MCF 10A (cell line): ENCODE measurements at places on chromosomes 3 and 15.

- no peak for DNase-seq
These were observed 49.9 kb downstream of the TRANK1 start for GRCh38 chr3:36894914-36895313.

- peak; percentile 53 for DNase-seq
These were observed 23.1 kb downstream of the SRGAP3 start for GRCh38 chr3:9226326-9226725.

GRCh38 chr3:102449341-102449740, 14.5 kb downstream of the ZPLD1 start:
- DNase-seq: peak; percentile 13

- DNase-seq: no peak
These were observed 24.6 kb downstream of the CDIN1 start for GRCh38 chr15:36603987-36604386.

DNA sequence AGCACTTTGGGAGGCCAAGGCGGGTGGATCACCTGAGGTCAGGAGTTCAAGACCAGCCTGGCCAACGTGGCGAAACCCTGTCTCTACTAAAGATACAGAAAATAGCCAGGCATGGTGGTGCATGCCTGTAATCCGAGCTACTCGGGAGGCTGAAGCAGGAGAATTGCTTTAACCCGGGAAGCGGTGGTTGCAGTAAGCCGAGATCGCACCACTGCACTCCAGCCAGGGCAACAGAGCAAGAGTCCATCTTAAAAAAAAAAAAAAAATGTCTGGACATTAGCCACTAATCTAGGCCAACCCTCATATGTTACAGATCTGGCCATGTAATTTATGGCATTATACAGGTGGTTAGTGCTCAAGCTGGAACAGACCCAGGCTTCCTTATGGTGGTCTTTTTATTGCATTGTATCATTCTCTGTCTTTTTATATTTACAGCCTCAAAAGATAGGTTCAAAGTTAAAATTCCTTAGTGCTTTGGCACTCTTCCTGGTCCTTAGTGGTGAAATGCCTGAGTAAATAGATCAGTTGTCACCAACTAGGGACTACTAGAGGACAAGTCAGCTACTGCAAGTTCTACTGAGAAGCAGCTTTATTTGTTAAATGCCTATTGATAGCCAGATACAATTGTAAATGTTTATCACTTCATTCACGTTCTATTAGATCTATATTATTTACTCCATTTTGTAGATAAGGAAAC, 16.0 kb downstream of the STARD9 start:
- peak; percentile 28 for DNase-seq

DNA sequence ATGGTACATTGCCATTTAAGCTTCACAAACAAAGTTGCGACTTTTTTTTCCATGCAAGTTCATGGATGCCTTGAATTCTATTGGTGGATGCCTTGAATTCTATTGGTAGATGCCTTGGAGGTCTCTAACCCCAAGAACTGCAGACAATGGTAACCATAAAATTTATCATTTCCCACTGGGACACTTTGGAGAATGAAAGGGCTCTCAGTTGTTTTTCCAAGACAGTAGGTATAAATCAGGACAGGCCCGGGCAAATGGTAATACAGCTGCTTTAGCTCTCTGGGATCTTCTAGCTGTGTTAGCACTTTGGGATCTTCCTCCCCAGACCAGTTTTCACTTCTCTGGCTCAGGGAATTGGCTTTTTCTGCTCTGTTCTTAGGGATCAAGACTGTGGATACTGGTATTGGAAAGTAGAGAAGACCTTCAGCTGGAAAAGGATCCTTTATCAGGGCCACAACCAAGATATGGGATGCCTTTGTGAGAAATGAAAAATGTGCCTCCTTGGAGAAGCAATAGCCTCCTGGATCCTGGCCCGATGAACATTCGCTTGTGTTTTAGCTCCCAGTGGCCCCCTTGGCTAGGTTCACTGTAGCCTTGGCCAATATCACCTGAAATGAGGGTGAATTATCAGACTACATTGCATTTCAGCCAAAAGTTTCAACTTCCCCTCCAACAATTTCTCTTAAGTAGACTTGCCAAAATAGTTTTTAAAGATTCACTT, 8.3 kb downstream of the LRRC3B start:
- no peak for DNase-seq

DNA sequence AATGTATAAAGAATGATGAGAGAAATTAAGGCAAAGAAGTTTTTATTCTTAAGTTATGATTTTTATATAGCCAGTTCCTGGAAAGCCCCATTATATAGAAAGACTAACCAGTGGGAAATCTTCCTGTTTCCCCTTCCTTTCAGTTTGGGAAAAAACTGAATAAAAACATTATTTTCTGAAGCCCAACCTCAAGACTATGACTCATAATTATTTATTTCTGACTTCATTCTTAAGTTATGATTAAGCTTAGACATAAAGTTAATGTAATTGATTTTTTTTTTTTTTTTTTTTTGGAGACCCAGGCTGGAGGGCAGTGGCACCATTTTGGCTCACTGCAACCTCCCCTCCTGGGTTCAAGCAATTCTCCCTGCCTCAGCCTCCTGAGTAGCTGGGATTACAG, 55.8 kb downstream of the TRPC1 start:
- no peak for DNase-seq

DNA sequence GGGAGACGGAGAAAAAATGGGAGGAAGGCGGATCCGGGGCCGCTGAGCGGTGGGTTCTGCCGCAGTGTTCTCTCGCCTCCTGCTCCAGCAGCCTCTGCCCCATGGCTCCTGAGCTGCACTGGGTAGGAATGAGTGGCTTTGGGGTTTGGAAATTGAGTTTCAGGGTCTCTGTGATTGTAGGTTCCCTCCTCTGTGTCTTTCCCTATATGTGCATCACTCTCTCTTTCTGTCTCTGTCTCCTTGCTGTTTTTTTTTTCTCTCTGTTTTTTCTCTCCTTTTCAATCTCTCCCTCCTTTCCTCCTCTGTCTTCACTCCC, 1.9 kb downstream of the GRM7 start:
- DNase-seq: no peak

GRCh38 chr3:73503781-73504180, 121.0 kb downstream of the PDZRN3 start:
- no peak for DNase-seq

GRCh38 chr3:133469140-133469731, 69.4 kb downstream of the BFSP2 start:
- DNase-seq: no peak

DNA sequence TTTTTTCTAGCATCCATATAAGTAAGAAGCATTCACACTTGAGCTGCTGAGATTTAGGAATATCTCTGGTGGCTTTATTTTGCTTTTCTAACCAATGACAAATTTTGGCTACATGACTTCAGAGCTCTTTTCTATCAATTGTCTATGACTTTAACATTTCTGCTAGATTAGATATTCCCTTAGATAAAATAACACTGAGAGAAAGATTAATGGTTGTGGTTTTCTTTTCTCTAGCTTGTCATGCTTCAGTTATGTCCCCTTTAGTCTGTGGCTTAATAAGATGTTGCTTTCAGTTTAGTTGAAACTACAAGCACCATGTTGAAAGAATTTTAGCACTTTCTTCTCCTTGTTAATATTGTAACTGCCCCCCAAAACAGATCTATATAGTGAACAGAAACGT, 665.6 kb upstream of the CCDC54 start:
- no peak for DNase-seq

DNA sequence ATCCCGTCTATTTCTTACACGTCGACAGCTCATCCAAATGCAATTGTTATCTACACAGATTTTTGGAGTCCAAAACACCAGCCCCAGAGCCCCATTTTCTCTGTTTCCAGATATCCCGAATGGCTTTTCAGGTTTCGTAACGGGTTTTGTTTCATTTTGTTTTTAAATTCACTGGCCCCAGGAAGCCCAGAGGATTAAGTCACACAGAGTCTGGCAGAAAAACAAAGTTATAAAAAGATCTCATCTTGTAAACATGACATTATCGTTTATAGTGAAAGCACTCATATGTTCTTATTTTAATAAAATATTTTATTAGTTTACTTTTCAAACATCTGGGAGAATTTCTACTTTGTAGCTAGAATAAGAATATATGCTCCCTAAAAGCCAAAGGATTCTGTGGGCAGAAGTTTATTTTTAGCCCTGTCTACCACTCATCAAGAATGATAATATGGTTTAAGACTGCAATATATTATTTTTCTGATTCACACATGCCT, 149.3 kb upstream of the SLC2A2 start:
- no peak for DNase-seq

GRCh38 chr15:74461847-74462511, 1.0 kb upstream of the UBL7 start:
- DNase-seq: no peak

- no peak for DNase-seq
These were observed 300.2 kb upstream of the TRIM42 start for GRCh38 chr3:140377644-140378043.

- DNase-seq: no peak
These were observed 23.9 kb downstream of the ALDH1L1 start for GRCh38 chr3:126156468-126156867.

GRCh38 chr3:144431134-144431533, 459.5 kb downstream of the DIPK2A start:
- DNase-seq: no peak

DNA sequence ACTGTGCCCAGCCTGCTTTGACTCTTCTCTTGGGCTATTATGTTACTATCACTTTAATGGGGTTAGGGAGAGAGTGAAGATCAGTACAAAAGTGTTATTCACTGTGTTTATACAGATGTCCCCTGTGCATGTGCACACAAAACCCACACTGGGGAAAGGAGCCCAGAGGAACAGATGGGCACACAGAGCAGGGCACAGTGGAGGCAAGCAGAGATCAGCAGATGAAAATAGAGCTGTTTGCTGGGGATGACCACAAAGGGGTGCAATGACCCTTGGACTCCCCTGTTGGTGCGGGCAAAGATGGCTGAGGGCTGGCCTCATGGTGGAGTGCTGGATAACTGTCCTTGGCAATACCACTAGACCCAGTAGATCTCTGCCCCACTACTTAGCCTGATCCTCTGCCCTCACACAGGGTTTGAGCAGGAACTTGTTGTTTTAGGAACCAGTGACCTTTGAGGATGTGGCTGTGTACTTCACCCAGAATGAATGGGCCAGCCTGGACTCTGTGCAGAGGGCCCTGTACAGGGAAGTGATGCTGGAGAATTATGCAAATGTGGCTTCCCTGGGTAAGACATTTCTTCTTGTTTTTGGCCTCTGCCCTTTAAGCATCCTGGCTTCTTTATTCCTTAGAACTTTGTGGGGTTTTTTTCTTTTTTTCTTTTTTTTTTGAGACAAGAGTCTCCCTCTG, 5.3 kb downstream of the ZNF620 start:
- no peak for DNase-seq

GRCh38 chr3:124178531-124178930, 186.6 kb upstream of the ROPN1 start:
- no peak for DNase-seq

GRCh38 chr15:83248151-83249029, 36.1 kb downstream of the BNC1 start:
- peak; percentile 72 for DNase-seq

DNA sequence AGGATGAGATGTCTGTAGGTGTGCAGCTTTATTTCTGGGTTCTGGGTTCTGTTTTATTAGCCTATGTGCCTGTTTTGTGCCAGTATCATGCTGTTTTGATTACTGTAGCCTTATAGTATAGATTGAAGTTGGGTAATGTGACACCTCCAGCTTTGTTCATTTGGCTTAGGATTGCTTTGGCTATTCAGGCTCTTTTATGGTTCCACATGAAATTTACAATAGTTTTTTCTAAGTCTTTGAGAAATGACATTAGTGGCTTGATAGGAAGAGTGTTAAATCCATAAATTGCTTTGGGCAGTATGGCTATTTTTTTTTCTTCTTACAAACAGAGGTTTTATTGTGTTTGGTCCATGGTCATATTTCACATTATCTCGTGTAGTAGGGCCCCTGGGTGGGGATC, 285.8 kb upstream of the GADL1 start:
- DNase-seq: no peak

DNA sequence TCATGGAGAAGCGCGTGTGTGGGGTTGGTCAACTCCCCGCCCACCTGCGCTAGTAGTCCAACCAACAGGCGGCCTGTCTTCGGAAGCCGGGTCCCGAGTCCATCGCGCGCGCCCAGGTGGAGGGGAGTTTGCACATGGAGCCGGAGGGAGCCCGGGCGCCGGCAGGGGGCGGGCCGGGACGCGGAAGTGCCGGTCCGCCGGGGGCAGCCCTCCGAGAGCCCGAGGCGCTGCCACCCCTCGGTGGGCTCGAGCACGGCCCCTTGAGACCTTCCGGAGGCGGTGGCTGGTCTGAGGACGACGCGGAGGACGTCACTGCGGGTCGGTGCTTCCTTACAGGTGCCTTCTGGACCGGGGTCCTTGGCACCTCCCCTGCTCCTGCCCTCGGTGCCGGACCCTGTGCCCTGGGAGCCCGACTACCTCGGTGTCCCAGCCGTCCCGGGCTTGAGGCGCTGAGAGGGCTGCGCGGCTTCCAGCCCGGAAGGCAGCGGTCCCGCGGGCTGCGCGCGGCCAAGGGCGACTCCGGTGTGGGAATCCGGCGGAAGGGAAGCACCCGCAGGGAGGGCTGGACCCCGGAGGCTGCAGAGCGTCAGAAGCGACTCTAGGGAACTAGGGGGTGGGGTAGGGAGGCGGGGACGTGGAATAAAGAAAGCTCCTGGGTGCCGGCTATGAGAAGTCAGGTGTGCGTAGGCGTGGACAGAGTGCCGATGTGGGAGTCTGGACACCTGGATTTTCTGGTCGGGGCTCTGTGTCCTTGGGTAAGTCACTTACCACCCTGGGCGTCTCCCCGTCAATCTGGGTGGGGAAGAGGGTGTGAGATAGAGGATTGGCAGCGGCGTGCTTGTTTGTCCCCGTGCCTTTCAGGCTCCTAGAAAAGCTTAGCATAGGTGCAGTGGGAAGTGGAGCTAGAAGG, 212.3 kb downstream of the FGF12 start:
- DNase-seq: no peak

DNA sequence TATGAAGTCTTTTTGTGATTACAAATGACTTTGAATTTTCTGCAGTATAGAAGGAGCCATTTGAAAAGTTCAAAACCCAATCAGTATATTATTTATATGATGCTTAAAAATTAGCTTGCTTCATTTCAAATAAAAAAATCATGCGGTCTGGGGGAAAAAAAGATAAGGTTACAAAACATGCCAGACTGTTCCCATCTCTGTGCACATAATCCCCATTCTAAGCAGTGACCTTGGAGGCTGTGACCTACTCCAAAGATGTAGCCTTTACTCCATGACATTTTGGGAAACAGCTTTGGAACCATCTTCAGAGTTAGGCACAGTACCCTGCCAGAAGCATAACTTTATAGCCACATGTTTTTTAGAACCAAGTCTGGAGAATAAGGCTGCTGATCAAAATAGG, 447.7 kb upstream of the WNT5A start:
- DNase-seq: no peak

DNA sequence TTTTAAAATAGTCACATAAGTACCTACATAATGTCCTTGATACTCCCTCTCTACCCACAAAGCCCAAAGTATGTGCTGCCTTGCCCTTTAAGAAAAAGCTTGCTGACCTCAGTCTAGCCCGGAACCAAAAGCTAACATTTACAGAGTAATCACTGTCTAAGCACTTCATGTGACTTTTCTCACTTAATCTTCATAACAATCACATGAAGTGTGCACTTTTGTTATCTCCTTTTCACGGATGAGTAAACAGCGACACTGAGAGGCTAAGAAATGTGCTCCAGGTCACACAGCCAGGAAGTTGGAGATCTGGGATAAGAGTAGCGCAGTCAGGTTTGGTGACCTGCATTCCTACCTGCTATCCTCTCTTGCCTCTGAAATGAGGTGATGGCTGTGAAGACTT, 194.0 kb downstream of the ITPR1 start:
- no peak for DNase-seq
